ENCODE measurements at places on chromosomes 5 and 9.

DNA sequence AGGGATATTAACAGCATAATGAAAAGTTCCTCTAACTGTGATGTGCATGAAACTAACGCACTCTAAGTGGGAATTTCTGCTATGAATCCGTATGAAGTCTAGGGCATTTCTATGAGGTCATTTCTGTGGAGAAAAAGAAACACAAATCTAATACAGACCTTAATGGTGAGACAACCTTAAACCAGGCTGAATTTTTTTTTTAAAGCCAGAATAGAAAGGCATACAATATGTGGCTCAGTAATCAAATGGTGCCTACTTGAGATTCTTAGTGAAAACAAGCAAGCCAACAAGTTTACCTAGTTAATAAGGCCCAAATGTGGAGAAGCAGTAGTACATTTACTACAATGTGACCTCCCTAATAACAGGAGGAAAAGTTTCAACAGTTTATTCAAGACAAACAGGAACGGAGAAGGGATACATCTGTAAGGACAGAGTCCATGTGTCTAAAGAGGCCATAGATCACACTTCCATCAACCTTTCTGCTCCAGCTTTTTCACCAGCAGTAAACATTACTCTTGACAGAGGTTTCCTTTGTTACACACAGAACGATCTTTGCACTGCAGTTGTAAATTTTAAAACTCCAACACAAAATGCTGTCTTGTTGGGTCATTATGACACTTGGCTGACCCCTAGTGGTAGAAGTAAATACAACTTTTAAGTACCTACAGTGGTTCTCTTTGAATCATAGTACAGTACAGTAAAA is 26.2 kb downstream of the CARNMT1 start:
- peak; percentile 55 for DNase-seq

DNA sequence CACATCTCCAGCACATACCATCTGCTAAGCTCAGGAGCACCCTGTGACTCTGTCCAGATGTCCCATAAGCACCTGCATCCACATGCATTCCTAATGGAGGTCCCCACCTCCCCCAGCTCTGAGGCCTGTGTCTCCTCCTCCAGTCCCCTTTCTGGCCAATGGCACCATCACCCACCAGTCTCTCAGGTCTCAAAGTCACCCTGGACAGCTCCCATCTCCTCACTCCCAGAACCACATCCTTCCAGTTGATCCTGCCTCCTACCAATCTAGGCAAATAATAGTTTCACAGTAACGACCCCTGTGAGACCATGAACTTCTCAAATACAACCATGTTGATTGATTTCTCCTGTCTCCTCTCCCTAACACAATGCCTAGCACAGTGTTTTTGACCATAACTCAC is 40.1 kb downstream of the GGTA1 start:
- DNase-seq: no peak

DNA sequence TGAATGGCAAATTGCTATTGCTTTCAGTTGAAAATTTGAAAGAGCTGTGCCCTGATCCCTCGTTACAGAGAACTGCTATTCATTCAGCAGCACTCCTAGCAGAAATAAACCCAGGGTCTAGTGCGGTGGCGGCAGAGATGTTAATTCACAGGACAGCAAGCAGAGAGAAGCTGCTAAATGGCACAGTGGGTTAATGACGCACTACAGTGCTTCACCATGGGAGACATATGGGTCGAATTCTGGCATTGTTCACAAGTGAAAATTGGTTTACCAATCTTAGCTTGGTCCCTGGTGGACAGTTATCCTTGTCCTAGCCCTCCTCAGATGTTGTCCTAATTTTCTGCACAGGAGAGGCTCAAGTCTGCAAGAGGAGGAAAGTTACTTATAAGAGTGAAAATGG is 807.4 kb downstream of the TLE1 start:
- DNase-seq: no peak

- DNase-seq: no peak
These were observed 186.7 kb upstream of the NR4A3 start for GRCh38 chr9:99635032-99635431.

- DNase-seq: no peak
These were observed 6.7 kb downstream of the AP3B1 start for GRCh38 chr5:78287833-78288232.
